NCI-H526 (cell line): ENCODE measurements at places on chromosomes 4 and X.

GRCh38 chr4:113276464-113277170 lies 227.2 kb downstream of the ANK2 start:
- no peak for DNase-seq

GRCh38 chr4:48247878-48248558 lies 21.6 kb downstream of the TEC start:
- DNase-seq, result no peak

DNA sequence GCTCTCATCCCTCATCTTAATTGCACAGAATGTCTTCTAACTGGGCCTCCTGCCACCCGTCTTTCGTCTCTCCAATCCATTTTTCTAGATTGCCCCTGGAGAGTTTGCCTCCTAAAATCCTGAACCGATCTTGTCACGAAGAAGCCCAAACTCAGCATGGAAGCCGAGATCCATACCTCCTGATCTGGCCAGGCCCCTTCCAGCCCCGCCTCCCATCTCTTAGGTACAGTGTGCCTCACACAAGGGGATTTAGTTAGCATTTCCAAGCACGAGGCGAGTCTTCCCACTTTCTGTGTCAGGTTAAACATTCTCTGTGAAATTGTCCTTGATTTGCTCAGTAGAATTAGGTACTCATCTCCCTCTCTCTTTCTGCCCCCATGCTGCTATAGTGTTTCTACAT lies 80.0 kb upstream of the TENM3 start:
- no peak for DNase-seq

DNA sequence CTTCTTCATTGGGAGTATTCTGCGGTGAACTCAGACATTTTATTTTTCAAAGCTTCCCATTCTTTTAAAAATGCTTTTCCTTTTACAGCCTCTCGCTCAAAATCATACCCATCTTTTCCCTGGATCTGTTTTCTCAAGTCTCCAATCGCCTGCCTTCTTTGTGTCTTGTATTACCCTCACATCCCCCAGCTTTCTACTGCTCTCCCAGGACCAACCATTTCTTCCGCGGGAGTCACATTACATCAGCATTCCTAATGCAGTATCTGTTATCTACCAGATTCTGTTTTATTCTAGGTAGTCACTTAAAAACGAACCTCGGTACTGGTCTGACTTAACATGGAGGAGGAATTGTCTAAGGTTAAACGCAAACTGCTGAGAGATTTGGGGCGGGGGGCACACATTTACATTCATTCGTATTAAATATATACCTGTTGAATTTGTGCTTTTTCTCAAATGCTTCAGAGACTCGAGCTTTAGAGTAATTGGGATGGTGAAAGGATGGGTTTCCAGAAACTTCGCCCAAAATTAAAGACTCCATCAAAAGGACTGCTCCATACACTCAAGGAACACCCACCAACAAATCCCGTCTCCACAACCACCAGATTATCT lies 493 bp upstream of the UCHL1 start:
- peak; percentile 48 for DNase-seq

GRCh38 chr4:89099471-89099870 lies 11.9 kb upstream of the TIGD2 start:
- DNase-seq, result no peak

DNA sequence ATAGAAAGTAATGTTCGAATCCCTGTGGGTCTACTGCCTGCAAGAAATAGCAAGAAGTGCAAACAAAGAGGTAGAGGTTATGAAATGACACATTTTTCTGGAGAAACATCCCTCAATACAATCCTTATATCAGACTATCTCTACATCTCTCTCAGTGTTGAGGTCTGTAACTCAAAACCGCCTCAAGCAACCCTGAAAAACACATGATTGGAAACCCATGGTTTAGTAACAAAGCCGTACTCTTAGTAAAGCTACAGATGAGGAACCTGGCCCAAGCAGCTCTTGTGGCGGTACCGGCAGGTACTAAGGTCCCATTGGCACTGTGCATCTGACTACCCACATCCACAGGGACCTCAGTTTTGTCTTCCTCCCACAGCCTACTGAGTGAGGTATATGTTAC lies 53.9 kb downstream of the IRF2 start:
- no peak for DNase-seq

- DNase-seq, result no peak
Measured at GRCh38 chr4:102036619-102037376, 246.3 kb downstream of the BANK1 start.

DNA sequence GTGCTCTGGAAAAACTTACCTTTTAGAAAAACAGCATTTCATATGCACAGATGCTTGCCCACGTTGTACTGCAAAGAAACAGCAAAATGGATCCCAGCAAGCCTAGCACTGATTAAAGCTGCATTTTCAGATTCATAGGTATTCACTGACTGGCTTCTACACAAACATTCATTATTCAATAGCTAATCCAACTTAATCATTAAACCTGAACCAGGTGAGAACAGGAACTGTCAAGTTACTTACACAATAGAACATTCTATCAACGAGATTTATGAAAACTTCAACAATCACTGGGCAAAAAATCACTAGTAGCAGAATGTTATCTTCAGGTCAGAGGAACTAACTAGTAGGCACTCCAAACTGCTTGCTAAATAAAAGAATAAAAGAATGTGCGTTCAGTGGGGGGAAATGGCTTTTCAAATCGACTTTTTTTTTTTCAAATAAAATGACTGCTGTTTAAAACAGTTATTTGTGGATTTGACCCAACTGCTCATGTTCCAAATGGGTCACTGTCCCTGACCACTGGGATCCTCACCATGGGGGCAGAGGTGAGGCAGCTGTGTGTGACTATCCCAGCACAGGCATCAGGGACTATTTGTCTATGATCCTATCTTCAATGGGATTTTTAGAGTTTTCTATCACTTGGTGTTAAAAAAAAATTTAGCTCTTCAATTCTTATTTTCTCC lies 42.3 kb downstream of the STX18 start:
- DNase-seq, result no peak

GRCh38 chr4:135239964-135240363 lies 1038.4 kb upstream of the PABPC4L start:
- no peak for DNase-seq

DNA sequence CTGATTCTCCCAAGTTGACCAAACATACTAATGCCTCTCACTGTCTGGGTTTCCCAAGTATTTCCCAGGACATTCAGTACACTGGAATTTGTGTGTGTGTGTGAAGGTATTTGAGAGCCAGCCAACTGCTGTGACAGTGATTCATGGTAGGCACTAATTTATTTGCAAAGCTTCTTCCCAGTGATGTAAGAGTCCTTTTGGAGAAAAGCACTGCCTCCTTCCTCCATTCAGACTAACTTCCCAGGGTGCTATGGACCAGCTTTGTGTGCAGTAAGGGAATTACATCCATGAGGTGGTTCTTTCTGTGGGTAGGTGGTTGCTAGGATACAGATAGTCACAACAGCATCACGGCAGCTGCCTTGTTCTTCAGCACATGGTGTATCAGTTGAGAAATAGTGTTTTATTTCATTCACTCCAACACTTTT lies 8.7 kb downstream of the EGF start:
- peak; percentile 7 for DNase-seq

- no peak for DNase-seq
Measured at GRCh38 chr4:71524756-71525155, 185.9 kb downstream of the SLC4A4 start.

DNA sequence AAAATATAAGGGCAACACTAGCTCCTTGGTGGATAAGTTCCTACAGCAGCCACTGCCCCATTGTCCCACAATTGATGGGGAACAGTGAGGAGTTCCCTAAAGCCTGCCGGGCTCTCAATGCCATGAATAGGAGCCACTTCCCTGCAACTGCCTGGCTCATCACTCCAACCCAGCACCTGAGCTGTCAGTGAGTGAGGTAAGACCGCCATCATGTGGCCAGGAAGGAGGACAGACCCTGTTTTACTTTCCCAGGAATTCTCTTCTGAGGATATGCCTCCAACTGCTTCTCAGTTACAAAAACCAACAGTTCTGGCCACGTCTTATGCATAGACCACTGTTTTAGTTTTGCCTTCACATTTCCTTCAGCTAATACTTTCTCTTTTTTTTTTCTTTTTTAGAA lies 45.5 kb downstream of the SRPX start:
- peak; percentile 75 for DNase-seq

DNA sequence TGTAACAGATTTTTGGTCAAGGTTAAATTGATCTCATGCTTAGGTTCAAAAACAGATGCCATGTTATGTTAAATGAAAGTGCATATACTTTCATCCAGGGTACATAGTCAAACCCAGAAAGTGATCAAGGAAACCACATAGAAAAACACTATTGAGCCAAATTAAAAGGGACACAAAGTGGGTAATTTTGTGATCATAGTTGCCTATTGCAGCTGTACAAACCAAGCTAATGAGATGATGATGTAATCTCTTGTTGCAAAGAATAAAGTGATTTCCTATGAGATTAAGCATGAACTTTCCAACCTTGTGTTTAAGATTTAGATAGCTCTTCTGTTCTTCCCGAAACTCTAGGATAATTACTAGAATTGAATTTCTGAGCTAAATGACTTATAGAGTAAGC lies 20.2 kb upstream of the LIMCH1 start:
- no peak for DNase-seq

DNA sequence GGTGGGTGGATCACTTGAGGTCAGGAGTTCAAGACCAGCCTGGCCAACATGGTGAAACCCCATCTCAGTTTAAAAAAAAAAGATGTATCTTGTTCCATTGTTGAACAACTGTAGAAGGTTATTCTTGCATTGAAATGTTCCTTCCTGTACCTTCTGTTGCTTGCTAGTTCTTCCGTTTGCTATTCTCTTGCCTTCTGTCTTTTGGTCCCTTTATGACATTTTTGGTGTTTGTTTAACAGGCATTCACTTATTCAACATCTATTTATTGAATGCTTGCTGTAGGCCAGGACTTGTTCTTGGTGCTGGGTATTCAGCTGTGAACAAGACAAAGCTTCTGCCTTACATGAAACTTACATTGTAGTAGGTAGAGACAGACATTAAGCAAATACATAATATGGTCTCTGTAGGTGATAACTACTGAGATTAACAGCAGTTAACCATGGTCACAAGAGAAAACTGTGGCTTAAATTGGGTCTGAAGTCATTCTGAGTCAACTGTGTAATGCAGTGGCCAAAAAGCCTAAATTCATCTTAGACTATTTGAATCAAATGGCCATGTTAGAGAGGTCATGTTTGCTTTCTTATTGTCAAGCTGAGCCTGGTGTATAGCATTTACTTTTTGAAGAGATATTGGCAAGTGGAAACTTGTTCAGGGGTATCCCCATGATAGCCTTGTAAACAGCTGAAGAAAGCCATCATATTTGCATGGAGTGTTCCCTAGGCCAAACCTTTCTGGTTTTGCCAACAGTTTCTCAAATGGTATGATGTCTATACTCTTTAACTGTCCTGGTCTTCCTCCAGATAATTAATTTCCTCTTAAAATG lies 35.6 kb downstream of the GAB1 start:
- DNase-seq, result peak; percentile 46

DNA sequence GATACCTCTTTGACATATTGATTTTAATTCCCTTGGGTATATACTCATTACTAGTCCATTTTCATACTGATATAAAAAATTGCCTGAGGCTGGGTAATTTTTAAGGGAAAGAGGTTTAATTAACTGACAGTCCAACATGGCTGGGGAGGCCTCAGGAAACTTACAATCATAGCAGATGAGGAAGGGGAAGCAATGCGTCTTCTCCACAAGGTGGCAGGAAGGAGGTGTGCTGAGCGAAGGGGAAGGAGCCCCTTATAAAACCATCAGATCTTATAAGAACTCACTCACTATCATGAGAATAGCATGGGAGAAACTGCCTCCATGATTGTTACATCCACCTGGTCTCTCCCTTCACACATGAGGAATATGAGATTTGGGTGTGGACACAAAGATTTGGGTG lies 42.4 kb downstream of the MSX1 start:
- DNase-seq, result no peak

DNA sequence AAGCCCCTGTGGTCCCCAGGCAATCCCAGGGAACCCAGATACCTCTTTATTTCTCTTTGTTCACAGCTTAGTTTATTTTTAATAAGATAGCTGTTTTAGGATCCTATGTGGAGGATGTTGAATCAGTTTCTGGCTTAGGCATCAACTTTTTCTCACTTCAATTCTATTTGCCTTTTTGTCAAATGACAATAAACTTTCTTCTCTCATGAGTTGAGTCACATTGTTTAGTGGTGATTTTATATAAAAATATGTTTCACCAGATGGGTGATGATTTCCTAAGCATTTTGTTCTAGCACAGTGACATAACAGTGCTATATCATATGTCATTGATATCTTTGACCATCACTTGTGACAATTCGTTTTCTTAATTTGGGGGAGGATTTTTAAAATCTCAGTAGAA lies 198.1 kb upstream of the PUDP start:
- no peak for DNase-seq

DNA sequence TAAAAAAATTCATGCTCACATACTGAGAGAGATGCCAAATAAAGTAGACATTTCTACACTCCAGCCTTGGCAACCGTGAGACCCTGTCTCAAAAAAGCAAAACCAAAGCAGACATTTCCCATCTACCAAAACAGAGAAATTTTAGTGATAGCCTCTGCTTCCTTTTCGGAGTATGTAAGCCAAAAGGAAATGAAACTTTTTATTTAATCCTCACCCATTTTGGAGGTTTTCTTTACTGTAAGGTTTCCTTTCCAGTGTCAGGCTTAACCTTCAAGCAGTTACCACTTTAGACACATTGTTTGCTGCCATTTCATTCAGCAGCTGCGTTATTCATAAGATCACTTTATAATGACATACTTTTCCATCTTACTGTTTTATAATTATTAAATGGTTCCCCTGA lies 15.9 kb downstream of the ADD1 start:
- DNase-seq, result no peak

- no peak for DNase-seq
Measured at GRCh38 chr4:82124365-82124764, 249.4 kb downstream of the HNRNPD start.

DNA sequence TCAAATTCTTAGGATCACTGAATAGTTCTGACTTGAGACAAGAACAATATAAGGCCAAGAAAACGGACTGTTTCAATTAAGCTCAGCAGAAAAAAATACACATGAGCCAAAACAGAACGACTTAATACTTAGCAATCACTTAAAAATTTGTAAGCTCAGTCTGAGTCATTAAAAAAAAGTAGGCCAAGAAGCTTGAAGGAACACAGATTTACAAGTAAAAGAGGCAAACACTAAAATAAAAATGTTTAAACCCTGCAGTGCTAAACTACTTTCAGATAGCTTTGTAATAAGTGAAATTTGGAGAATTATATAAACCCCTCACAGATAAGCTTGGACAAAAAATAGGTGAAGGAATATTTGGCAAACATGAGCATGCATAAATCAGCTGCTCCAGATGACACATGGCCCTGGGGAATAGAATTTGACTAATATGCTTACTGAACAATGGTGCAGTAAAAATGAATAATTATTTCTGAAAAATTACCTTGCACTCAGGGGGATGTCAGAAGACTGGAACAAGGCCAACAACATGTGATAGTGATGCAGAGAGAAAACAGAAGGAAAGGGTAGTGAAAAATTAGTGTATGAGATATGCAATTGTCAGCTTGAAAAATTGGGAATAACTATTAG lies 49.6 kb downstream of the LNX1 start:
- peak; percentile 69 for DNase-seq
